ENCODE measurements at places on chromosomes 6 and 20.

DNA sequence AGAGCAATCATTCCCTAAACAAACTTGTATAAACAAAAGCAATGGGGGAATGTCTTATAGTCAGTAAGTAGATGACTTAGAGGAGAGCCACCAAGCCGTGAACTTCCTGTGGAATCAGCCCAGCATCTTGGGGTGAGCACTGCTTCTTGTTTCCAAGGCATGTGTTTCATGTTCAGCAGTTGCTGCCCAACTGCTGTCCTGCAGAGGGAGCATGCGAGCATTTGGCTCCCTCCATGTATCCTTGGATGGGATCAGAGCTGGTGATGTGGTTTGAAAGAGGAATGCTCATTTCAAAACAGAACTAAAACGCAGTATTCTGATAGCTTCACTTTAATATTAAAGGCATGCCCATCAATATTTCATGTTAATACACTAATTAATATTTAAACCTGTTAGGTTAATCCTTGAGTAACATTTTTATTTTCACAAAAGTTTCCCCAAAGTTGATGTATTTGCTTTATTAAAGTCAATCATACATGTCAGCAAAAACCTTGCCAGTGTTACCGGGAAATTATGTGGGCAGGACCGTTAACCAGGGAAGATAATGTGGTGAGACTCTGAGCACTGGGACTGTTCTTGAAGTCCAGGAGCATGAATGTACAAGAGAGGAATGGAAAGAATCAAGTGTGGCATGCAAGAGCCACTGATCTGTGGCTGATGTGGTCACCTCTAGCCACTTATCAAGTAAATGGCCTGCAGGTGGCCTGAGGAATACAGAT lies 172.1 kb upstream of the GGTLC1 start:
- DNase-seq = peak; percentile 10

GRCh38 chr6:95110767-95111166 lies 466.6 kb upstream of the MANEA start:
- no peak for DNase-seq

DNA sequence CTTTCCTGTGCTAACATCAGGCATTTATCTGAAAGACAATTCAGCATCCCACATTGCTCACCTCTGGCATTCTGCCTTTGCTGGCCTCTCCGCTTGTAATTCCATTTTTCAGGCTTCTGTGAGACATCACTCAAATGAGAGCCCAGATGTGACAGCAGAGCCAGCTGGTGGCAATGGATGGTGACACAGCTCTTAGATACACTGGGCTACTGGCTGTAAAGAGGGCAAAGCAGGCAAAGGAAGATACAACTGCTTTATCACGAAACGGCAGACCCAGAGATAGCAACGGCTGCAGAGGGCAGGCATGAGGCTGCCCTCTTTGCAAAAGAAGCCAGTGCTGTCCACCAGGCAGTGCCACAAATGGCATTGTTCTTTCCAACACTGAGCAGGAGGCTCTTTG lies 329.8 kb downstream of the KIF16B start:
- DNase-seq = no peak

DNA sequence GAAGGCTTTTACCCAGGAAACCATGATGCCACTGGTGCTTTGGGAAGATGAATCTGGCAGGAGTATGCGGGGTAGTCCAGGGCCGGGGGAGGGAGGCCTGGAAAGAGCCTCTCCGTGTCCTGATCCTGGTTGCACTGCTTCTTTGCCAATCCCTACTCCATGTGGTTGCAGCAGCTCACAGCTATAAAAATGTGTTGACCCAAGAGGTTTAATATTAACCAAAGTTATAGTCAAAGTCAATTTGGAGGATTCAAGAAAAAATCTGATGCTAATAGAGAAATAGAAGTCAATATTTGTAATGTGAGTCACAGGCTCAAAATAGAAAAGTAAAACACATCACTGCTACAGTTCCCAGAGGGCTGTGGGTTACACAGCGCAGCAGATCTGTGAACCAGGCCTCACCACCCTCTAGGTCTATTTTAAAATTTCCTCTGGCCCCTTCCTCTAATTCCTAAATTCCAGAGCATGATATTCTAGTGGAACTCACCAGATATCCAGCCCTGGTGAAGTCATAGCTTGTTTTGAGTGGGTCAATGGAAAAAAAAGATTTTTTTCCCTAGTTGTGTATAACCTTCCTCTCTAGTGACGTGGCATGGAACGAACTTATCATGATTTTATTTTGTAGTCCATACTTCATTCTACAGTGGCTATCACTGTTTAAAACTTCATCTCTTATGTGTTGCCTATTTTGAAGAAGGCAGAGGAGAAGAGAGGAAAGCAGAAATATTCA lies 63.2 kb upstream of the BMP2 start:
- DNase-seq = no peak

DNA sequence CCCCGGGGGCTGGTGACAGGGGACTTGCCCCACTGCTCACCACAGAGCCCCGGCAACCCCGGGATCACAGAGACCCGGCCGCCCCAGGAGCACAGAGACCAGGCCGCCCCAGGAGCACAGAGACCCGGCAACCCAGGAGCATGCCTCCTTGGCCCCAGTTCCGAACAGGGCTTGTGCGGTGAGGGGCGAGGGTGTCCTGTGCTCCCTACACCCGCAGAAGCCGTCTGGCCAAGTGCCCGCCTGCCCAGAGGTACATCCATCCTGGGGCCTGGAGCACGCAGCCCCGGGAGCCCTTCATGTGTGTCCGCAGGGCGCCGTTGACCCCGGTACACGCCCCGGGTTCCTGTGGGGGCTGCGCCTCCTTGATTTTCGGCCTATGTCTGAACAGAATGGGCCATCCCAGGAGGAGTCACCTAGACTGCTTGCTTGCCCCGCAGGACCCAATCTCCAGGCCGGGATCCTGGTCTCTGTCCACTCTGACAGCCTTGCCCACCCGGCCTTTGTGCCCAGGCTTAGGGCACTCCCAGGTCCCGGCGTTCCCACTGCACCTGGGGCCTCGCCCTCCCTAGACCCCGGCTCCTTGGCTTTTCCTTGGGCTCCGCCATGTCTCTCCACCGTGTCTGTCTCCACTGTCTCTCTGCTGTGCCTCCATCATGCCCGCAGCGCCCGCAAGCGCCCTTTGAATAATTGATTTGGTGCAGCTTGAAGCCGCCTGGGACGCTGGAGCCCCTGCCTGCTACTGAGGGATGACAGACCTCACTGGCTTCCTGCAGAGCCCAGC lies 219.8 kb downstream of the ERMARD start:
- no peak for DNase-seq

DNA sequence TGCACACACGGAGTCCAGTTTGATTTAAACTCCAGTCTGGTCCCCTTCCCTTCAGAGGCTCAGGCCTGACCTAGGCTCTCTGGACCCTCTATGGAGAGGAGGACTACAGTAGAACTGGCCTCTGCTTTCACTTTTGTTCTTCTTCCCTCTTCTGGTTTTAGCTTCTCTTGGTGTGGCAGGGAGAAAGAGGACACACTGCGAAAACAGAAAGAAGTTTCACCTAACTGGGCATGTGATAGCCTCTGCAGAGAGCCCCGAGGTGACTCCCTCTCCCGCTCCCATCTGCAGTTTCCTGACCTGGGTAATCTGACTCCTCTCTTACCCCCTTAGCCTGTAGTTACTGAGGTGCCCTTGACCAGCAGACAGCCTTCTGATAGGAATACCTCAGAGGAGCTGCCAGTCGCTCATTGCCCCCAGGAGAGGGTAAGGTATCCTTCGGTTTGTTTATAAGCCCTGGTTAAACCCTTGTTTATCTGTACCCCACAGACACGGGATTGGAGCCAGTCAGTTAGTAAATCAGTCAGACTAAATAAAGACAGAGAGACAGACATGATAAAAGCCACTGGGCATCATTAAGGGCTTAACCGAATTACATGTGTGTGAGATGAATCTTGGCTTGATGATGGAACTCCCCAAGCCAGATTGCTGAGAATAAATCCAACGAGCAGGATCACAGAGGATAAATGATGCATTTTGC lies 12.0 kb upstream of the DTNBP1 start:
- DNase-seq = no peak

DNA sequence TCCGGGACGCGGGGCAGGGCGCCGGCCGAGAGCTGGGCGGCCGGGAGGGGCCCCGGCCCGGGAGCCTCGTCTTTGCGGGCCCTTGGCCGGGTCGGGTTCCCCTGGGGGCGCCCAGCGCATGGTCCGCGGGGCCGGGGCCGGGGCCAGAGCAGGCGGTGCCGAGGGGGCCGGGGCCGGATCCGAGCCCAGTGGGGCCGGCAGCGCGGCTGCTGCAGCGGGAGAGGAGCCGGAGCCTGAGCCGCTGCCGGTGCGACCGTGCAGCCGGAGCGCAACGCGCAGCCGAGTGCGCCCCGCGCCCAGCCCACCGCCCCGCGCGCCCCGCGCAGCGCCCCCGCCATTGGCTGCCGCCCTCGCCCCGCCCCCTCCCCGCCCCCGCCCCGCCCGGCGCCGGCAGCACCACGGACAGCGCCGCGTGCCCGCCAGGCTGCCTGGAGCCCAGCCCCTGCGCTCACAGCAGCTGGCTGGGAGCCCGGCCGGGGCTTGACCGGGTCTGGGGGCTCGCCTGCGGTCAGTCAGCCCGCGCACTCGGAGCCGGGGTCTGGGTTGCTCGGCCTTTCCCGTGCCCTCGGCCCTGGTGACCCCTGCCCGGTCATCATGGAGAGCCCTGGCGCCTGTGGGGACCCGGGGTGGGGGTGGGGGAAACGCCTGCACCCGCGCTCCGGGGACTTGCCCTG lies at the start of gene HRH3:
Gene HRH3 (minus strand): TSS at position 287 of the 674 bp plus-strand sequence. CDS start 308 bp downstream, outside the sequence.
- no peak for DNase-seq

DNA sequence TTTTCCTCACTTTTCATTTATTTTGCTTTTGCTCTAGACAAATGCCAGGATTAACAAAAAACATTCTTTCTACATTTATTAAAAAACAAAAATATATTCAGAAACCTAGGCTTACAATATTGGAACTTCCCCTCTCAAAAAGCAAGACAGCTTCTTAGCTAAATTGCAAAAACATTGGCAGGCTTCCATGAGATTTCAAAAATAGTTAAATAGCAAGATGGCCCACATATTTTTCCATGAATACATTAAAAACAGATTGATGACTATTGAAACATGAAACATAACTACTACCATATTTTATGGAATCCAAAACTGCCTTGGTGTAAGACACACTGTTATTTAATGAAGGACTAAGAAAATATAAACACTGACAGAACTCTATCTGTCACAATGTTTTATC lies 92.0 kb downstream of the LY86 start:
- DNase-seq = no peak

GRCh38 chr20:3433744-3434143 lies 26.3 kb upstream of the DNAAF9 start:
- no peak for DNase-seq

DNA sequence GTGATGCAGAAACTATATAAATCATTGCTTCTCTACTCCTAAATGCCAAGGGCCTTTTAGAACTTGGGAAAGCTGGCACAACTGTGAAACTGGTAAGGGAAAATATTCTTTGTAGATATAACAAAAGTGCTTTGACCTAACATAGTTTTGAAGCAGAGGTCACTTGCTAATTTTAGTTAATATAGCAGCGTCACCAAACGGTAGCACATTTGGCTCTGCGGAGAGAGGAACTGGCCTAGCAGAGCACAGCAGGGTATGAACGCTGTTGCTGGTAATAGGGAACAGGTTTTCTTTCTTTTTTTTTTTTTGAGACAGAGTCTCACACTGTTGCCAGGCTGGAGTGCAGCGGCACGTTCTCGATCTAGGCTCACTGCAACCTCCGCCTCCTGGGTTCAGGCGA lies 67.4 kb downstream of the ECT2L start:
- DNase-seq = no peak

DNA sequence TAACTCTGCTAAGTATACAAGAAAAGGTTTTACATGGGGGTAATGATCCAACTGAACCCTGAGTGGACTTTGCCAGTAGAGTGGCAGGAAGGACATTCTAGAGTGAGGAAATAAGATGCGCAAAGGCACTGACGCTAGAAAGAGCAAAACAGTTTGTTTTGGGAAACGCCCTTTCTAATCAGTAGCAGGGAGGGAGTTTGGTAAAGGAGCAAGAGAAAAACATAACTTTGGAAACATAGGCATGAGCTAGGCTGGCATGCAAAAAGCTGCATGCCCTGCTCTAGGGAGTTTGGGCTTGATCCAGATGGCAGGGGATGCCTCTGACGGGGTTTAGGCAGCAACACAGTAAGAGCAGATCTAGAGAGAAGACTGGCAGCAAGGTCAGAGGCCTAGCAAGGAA lies 135.2 kb downstream of the DST start:
- no peak for DNase-seq

- peak; percentile 18 for DNase-seq
Observed at GRCh38 chr20:36467076-36467999, 74.0 kb upstream of the MYL9 start.

DNA sequence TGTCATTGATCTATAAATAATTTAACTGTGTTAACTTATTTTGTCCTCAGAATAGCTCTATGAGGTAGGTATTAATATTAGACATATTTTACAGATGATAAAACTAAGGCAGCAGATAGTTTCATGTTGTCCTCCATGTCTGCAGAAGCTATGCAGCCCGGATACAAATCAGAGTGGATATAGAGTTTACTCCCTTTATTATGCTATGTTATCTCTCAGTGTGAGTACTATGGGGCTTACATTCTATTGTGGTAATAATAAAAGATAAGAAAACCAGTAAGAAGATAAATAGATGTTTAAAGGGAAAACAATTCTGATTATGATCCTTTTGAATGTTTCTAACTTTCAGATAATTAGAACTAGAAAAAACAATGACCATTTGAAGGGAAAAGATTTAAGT lies 979.8 kb upstream of the CITED2 start:
- no peak for DNase-seq

DNA sequence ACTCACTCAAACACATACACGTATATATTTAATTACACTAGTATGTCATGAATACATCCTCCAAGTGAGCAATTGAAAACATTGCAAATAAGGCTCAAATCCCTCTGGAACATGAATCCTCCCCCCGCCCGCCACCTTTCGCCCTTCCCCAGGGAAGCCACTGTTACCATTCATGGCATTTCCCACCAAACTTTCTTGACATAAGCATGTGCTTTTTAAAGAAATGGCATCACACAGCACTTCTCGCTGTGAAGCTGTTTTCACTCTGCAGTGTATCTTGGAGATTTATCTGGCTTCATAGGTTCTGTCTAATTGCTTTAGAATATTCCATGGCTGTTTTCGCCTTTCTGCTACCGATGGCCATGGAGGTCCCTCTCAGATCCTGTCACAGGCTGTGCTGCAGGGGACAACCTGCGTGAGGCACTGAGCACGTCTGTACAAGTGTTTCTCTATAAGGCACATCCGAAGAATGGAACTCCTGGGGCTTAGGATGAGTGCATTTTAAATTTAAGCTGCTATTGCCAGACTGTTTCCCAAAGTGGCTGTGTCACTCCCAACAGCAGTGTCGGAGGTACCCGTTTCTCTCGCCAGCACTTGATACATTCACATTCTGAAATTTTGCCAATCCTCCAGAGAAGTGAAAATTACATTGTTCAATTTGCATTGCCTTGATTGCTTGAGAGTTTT lies 22.2 kb upstream of the PHACTR3 start:
- no peak for DNase-seq

GRCh38 chr6:91083211-91083610 lies 496.3 kb upstream of the MAP3K7 start:
- no peak for DNase-seq

All from stimulated activated CD4-positive, alpha-beta T cell treated with anti-CD3 and anti-CD28 coated beads, Interleukin-1b, Interleukin-23, amount 100 ng/mL, for 48 hours (primary cell).